Effector memory CD8-positive, alpha-beta T cell (primary cell): ENCODE measurements at places on chromosomes 3 and 15.

DNA sequence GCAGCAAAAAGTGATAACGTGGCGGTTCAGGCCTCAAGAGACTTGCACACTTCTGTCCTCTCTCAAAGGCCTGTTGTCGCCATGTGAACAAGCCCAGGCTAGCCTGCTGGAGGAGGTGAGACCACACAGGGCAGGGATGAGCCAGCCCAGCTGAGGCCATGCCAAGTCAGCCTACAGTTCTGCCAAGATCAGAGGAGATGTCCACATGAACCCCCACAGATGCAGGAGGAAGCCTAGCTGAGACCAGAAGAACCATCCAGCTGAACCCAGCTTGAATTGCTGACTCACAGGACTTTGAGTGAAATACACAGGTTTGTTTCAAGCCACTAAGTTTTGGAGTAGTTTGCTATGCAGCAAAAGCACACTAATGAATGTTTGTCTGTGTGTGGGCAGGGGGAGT lies 50.3 kb upstream of the SEC13 start:
- H3K27me3 ChIP-seq, result peaks cover 21% of the 10 kb centered on the region
- H3K4me3 ChIP-seq, result no peak overlapping the region
- no peak overlapping the region for H3K27ac ChIP-seq
- DNase-seq, result no peak

DNA sequence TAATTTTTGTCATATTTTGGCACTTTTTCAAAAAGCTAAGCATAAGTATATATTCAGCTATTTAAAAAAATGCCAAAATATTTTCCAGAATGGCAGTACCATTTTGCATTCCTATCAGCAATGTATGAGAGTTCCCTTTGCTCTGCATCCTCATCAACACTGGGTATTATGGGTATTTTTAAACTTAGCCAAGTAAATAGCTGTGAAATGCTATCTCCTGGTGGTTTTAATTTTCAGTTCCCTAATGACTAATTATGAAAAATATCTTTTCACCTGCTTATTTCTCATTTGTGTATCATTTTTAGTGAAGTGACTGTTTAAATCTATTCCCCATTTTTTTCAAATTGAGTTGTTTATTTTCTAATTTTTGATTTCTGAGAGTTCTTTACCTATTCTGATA lies 199.7 kb upstream of the NECTIN3 start:
- no peak overlapping the region for H3K4me3 ChIP-seq
- DNase-seq, result no peak
- H3K4me1 ChIP-seq, result no peaks in the 10 kb centered on the region
- H3K36me3 ChIP-seq, result no peaks in the 10 kb centered on the region

GRCh38 chr15:68352401-68353062 lies 75.0 kb downstream of the FEM1B start:
- no peaks in the 10 kb centered on the region for H3K36me3 ChIP-seq
- peaks cover 2% of the 10 kb centered on the region for H3K4me1 ChIP-seq
- peaks cover 23% of the 10 kb centered on the region for H3K27me3 ChIP-seq
- H3K4me3 ChIP-seq, result no peak overlapping the region
- DNase-seq, result no peak
- H3K27ac ChIP-seq, result no peak overlapping the region

DNA sequence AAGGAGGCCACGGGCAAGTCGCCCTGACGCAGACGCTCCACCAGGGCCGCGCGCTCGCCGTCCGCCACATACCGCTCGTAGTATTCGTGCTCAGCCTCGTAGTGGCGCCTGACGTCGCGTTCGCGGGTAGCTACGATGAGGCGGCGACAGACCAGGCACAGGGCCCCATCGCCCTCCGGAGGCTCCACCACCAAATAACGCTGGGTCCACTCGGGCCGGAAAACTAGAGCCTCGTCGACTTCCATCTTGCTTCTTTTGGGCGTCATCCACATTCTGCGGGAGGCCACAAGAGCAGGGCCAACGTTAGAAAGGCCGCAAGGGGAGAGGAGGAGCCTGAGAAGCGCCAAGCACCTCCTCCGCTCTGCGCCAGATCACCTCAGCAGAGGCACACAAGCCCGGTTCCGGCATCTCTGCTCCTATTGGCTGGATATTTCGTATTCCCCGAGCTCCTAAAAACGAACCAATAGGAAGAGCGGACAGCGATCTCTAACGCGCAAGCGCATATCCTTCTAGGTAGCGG lies at the start of gene EPM2AIP1:
Gene EPM2AIP1, minus strand, starts transcription at position 326 of the 520 bp plus-strand sequence. Its CDS starts 54 bp downstream, at position 272.
- DNase-seq, result no peak
- no peak within 1 kb of the TSS for H3K4me3 ChIP-seq
- H3K36me3 ChIP-seq, result peaks cover 27% of the 10 kb centered on the region
- peaks cover 31% of the 10 kb centered on the region for H3K4me1 ChIP-seq
- H3K27ac ChIP-seq, result no peak within 1 kb of the TSS
